ENCODE measurements at places on chromosomes 12 and 14.
A peak's percentile ranks its signal among the peaks of the same experiment; 100 is the strongest.

DNA sequence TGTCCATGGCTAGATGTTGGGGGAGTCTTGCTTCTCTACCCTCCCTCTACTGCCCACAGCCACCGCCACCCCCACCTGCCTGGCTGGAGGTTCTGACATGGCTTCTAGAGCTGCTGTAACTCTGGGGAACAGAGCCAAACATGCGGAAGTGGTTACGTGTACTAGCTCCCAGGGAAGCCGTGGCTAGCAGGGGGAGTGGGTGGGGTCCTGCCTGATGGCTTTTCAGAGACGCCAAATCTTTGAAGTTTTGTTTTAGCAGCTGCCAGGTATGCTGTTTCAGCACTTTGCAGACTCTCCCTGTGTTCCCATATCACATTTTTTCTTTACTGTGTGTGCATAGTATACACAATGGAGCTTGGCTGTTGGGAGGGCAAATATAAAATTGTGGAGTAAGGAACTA, 150.3 kb downstream of the TGFB3 start:
- DNase-seq, result peak; percentile 22

DNA sequence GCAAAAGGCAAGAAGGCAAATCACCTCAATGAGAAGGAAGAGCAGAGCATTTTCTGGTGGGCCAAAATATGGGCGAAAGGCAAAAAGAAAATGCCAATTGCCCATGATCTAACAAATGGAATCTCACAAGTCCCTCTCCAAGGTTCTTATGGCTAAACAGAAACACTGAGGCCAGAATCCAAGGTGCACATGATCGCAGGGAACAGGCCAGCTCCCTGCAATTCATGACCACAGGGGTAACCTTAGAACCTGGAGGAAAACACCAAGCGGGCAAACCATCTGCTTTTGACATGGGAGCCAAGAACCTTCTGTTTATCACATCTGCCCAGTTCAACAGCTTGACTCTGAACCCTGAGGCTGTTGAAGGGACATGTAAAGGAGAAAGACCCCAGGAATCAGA, 60.0 kb downstream of the NT5DC3 start:
- no peak for DNase-seq

- peak; percentile 38 for DNase-seq
Measured at GRCh38 chr12:5965950-5966383, 20.9 kb upstream of the ANO2 start.

DNA sequence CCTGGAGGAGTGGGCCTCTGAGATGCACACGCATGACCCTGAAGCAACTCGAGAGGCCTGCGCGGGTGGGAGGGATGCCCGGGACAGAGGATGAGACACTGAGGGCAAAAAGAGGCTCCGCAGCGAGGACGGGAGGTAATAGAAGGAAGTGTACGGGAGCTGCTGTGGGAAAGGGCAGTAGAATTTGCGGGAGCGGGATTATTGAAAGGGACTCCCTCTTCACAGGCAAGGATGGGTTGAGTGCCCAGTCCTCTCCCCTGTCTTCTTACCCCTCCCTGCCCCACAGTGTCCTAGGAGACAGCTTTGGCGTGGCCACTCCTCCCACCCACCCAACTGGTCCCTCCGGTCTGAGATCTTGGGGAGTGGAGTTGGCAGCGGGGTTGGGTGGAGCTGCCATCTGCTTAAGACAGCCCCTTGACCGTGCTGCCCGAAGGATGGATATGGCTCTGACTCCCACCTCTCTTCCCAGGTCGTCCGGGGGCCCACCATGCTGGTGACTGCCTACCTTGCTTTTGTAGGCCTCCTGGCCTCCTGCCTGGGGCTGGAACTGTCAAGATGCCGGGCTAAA, 15.7 kb upstream of the ESPL1 start:
- DNase-seq, result no peak

- no peak for DNase-seq
Measured at GRCh38 chr12:12350868-12351463, 924 bp upstream of the MANSC1 start.

GRCh38 chr14:63443361-63443760, 99.8 kb downstream of the PPP2R5E start:
- DNase-seq, result no peak

DNA sequence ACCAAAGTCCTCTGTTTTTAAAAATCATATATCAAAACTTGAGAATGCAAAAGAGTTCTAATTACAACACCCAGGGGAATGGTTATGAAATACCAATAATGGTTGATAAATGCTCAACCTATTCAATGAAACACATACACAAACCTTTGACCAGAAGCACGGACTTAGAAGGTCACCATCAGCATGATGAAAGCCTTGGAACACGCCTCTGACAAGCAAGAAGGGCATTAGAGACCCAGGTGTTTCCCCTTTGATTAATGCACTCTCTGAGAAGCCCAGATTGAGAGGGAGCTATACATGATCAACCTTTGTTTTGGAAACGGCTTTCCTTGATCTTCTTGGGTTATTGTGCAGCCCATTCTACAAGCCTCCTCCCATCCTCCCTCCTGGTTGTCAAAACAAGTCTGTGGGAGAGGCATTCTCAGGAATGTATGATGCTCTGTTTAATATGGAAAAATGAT, 69.0 kb downstream of the ZFP36L1 start:
- no peak for DNase-seq

GRCh38 chr12:14367040-14367661, 1.7 kb downstream of the ATF7IP start:
- no peak for DNase-seq

DNA sequence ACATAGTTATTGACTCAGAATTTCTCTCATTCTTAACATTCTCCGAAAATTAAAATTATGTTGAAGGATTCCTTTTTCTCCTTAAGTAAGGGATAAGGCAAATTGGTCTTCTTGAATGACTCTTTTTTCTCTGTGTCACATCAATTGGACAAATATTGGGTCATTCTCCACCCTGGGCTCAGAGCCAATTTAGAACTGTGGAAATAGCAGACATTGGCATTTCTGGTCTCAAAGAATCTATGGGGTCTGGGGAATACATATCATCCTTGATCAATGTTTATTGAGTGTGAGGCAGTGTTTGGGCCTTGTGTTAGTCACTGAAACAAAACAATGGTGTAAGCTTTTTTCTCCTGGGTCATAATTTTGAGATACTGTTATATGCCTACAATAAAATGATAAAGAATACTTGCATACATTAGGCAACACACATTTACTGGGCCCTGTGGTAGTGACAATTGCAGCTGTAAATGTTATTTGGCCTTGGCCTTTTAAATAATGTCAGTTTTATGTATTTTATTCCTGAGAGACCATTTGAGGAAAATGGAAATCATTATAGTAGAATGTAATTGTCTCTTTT, 414.6 kb downstream of the TMEM132D start:
- no peak for DNase-seq

GRCh38 chr12:111308473-111308872, 60.4 kb downstream of the PHETA1 start:
- DNase-seq, result no peak

DNA sequence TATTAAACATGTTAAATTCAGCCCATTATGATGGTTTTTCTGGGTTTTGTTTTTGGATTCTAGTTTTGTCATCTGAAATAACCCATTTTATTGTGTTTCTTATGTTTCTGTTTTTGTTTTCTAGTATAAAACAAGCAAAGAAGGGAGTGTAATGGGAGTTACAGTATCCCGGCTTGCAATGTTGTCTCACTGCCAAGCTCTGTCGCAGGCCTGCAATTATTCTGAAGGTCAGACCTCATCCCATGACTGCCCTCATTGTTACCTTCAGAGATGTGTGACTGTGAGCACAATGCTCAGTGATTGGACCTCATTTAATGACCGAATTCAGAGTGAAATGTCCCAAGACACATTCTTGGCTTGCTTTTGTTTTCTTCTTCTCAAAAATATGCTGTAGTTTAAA, 73.0 kb upstream of the ATF1 start:
- no peak for DNase-seq

GRCh38 chr12:53564941-53565340, 57.7 kb upstream of the NPFF start:
- no peak for DNase-seq

GRCh38 chr14:89833120-89833532, 121.4 kb downstream of the EFCAB11 start:
- no peak for DNase-seq

DNA sequence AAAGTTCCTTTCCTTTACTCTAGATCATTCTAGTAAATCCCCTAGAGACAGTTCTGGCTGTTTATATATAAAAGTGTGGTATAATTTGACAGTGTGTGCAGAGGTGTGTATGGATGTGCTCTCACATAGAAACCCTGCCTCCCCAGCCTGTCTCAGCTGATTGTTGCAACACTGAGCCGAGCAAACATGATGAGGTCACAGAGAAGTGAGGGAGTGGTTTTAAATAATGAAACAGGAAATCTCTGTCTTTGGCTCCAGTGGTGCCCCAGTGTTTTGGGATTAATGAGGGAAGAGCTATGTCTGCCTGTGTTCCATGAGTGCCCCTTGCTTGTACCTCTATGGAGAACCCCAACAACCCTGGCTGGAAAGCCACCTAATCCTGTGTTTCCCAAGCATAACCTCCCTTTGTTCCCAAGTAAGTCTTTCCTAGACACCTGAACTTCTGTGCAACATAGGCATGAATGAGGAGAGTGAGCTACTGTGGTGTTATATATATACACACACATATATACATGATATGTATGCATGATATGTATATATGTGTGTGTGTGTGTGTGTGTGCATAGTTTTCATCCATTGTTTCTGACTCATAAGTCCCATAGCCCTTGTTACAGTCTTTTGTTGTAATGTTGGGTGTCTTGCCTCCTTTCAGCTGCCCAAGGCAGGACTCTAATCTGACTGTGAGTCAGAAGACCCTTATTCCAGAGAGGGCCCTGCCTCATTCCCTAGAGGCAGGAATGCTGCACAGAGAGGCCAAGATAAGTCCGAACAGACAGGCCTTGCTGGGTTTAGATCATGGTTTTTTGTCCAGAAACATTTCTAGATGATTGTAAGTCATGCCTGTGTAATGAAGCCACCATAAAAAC, 18.0 kb downstream of the TRAF3 start:
- no peak for DNase-seq

DNA sequence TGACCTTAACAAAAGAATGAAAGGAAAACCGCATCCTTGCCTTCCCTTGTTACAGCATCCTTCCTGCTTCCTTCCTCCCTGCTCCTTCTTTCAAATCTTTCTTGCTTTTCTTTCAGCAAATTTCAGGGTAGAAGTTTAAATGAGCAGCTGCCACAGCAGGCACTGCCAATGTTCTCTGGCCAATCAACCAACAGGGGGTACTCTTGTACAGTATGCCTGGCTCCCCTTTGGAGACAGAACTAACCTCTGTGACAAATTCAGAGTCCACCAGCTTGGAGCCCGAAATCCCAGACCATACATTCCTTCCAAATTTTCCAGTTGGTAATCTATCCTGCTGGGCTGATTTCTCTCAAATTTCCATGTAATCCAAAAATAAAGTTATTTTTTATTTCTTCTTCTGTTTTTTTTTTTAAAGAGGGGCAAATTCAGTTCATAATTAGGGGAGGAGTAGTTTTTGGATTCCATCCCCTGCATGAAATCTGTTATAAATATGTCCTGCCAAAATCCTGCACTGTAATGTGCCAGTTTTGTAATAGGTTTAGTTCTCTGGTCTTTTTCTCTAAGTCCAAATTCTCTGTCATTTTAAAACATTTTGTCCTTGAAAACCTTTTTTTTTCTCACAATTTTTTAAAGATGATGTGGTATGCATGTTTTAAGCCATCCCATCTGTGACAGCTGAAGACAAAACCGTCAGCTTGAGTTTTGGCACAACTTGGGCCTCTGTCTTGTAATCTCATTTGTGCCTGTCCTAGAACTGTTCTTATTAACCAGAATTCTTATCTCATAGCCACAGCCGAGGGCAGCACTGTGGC, 610.0 kb upstream of the LMO3 start:
- DNase-seq, result no peak

GRCh38 chr14:88078525-88078924, 73.6 kb downstream of the GPR65 start:
- DNase-seq, result no peak

GRCh38 chr12:9731797-9732196, 1.1 kb downstream of the CLECL1 start:
- DNase-seq, result no peak

DNA sequence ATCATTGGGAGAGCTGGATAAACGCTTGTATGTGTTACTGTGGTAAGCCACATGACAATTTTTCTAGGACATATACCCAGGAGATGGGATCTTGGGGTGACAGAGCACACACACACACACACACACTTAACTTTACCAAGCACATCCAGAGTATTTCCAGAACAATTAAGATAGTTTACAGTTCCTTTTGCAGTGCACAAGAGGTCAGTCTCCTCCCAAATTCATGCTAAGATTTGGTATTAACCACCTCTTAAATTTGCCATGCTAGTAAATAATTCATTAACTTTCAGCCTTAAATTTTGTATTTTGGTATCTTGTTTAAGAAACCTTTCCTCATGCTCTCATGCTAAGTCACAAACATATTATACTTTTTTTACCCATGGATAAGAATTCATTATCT, 33.9 kb upstream of the LIMA1 start:
- DNase-seq, result no peak

- no peak for DNase-seq
Measured at GRCh38 chr12:442235-442884, 17.4 kb upstream of the B4GALNT3 start.

DNA sequence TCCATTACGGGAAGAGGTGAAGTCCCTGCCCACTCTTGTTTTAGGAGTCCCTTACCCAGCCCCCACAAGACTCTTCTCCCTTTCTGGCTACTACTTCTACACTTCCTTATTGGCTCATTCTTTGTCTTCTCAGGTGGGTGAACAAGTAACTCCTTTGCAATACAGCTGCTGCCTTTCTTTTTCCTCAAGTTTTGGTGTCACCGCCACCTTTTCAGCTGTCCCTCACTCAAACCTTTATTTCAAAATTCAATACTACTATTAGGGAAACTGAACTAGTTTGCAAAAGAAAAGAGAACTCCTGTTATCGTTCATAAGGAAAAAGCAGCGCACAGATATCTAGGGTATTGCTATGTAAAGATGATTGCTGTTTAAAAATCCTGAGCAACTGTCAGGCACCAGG, 6.1 kb downstream of the RSRC2 start:
- DNase-seq, result no peak

DNA sequence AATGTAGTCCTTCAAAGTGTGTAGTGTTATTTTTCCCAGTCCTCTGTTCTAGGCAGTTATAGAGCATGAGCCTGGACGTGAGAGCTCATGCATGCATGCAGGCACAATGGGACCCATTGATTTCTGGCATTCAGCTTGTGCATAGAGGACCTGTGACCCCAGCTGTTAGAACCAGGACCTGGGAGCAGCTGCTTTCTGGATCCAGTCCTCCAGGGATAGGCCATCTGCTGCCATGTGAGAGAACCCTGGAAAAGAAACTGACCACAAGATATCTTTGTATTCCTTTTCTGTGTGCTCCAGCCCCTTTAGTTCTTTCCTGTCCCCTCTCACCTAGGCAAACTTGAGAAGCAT, 76.9 kb downstream of the SUSD6 start:
- no peak for DNase-seq

Data from stimulated activated CD4-positive, alpha-beta T cell treated with anti-CD3 and anti-CD28 coated beads, Interleukin-1b, Interleukin-23, amount 100 ng/mL, for 4 hours (primary cell).